ENCODE measurements at places on chromosomes 16 and 17.

DNA sequence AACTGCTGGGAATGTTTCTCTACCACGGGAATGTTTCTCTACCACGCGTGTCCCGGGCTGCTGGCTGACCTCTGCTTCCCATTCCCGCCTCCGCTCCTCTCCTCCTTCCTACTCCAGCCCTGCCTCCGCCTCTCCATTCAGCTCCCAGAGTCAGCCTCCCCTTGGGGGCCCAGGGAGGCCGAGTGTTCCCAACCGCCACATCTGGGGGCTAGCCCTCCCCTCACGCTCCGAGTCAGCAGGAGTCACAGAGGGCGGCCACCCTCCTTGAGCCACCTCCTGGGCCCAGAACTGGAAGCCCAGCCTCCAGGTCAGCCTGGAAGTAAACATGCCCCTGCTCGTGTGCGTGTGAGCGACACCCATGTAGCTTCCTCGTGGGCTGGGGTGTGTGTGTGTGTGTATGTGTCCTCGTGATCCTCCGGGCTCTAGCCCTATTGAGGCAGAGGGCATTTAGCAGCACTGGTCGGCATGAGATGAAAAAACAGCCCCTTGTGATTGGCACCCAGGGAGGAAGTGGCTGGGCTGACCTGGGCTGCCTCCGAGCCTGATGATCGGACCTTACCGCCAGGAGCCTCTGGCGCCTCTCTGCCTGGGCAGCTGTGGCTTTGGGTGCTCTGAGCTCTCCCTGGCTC lies 7.3 kb downstream of the CYGB start:
- no peak for DNase-seq

DNA sequence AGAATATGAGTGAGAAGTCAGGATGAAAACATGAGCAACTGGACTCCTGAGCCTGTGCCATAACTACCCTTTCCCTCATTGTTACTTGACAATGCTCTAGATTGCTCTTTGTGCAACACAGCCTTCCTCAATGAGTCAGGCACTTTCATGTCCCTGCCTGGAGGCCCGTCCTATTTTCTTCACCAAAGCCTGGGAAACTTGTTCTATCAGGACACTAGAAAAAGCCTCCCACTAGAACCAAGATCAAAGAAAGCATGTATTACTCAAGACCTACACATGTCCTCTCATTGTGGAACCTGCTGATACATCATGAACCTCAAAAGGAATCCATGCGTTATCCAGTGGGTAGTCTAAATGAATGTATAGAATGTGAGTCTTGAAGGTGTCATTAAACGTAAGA lies 624.5 kb downstream of the TOX3 start:
- DNase-seq, result no peak

- DNase-seq, result no peak
Measured at GRCh38 chr16:84964386-84965128, 46.8 kb downstream of the ZDHHC7 start.

- no peak for DNase-seq
Measured at GRCh38 chr16:50530277-50531236, 17.6 kb upstream of the NKD1 start.

- no peak for DNase-seq
Measured at GRCh38 chr16:522320-523096, 5.0 kb upstream of the CAPN15 start.

All from germinal center (tissue), 1 donor.